ENCODE measurements at places on chromosomes 16 and 17.

GRCh38 chr17:79803997-79804855, 7.3 kb upstream of the CBX8 start:
- no peak for DNase-seq

DNA sequence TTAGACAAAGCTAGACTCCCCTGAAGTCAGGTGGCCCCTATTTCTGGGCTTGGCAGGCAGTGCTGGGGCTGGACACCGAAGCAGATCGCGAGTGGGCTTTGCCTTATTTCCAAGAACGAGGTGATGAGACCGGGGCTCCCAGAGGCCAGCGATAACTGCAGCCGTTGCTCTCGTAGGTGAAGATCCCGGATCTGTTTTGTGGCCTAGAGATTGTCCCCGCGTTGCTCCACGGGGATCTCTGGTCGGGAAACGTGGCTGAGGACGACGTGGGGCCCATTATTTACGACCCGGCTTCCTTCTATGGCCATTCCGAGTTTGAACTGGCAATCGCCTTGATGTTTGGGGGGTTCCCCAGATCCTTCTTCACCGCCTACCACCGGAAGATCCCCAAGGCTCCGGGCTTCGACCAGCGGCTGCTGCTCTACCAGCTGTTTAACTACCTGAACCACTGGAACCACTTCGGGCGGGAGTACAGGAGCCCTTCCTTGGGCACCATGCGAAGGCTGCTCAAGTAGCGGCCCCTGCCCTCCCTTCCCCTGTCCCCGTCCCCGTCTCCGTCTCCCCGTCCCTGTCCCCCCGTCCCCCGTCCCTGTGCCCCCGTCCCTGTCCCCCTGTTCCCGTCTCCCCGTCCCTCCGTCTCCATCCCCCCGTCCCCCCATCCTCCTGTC, 1.5 kb upstream of the TBCD start:
- no peak for DNase-seq

DNA sequence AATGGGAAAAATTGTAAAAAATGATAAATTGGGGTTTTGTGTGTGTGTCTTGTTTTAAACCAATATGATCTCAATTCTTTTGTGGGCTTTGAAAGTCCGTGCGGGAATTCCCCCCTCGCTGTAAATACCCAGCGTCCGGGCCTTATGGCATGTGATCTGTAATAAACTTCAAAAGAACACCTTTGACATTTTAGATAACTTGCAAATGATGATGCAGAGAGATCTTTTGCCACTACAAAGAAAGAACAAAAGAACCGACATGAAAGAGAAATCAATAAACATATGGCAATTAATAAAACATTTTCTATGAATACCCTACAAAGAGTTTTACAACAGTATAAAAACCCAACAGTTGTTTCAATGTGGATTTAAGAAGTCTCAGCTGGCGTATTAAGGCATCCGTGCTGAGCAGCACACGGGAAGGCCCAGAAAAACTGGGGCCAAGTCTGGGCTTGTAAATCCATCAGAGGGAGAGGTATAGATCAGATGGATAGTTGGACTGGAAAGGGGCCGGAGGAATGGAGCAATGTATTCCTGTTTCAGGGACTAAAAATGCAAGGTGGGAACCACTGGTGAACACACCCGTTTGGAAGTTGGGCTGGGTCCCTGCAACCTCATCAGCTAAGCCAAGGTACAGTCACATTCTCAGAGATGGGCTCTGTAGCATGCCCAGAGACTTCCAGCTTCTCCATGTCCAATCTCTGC, 115.2 kb downstream of the IRX5 start:
- DNase-seq = no peak

DNA sequence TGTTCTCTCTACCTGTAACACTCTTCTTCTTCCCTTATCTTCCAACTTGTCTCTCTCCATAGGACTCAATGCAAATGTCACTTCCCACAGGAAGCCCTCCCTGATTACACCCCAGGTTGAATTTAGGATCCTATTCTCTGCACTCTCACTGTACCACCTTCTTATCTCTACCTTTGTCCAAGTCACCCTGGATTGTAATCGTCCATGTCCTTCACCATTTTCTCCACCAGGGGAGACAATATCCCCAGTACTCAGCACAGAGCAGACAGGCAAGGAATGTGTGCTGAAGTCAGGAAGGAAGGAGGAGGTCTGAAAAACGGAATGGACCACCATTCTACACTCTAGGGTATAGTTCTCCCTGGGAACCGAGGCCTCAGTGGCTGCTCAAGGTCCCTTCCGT, 14.2 kb downstream of the C16orf82 start:
- no peak for DNase-seq

DNA sequence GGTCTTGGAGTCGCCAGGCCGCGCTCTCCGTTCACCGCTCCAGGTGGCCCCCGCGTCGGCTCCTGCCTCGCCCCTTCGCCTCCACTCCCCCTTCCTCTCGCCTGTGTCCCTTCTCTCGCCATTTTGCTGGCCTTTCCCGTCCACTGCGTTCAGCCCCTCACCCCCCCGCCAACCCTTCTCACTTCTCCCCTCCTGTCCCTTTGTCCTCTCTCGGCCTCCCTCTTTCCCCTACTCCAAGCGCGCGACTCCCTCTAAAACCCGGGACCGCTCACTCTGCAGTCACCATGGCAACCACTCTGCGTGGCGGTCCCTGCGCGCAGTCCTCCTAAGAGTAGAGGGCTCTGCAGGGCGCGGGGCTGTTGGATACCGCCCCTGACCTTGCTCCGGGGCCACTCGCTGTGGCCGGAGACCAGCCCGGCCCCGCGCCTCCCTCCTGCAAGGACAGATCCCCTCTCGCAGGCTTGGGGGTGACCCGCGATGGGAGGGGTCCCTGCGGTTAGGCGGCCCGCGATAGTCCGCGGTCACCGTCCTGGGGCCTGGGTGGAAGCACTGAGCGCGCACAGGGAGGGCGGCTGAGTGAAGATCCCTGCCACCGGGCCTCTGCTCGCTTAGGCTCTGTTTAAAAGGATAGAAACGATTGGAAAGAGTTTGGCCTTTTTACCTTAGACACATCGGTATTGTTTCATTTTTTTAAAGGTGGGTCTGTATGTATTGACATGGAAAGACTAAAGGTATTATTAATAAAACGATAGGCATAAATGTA, 454 bp downstream of the CCDC40 start:
- peak; percentile 52 for DNase-seq

DNA sequence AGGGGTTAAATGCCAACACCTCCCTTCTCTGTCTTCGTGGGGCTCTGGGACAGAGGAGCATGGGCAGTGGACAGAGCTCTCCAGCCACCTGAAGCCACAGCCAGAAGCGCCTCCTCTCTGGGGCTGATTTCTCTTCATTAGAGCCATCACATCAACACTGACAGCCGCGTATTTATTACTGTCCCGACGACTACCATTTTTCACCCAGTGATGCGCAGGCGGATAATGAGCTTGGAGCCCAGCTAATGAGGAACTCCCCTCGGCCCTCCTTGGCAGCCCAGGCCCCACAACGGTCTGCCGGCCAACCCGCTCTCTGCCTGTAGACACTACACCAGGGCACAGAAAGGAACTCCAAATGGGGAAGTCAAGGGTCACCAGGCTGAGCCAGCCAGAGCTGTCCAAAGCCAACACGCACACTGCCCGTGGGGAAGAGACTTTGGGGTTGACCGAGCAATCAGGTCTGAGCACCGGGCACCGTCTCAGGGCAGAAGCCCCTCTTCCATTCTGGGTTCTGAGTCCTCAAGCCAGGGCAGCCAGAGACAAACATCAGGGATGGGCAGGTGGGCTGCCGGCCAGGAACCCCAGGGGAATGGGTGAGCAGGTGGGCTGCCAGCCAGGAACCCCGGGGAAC, 13.2 kb downstream of the SDK2 start:
- DNase-seq = no peak

GRCh38 chr16:83797013-83797412, 10.8 kb upstream of the HSBP1 start:
- no peak for DNase-seq

GRCh38 chr17:65553009-65553645, 8.3 kb downstream of the AXIN2 start:
- no peak for DNase-seq

DNA sequence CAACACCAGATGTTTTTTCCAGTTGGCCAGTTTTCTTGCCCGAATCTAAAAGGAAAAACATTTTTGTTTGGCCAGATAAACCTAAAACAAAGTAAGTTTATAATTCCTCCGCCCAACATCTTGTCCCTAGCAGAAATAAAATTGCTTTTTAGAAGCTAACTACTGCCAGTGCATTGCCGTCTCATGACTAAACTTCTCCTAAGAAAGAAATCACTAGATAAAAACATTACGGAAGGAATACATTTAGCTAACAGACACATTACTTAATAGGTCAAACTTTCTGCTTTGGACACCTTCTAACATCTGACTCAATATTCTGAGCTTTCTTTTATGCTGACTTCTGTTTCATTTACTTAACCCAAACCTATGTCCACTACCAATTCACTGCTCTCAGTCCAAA, 36.2 kb downstream of the FBXL20 start:
- DNase-seq = no peak

DNA sequence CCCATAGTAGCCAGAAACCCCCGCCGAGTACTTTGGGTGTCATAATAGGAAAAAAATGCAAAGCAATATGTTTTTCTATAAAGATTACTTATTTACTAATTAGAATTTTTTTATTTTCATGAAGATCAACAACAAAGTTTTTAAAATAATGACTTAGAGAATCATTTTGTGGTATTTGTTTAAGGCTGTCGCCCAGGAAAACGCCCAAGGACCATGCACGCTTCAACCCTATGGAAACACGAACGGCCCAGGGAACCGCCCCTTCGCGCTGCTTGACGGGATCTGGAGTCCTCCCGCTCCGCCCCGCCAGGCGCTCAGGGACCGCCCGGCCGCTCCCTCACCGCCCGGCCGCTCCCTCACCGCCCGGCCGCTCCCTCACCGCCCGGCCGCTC, 408 bp upstream of the KPNA2 start:
- DNase-seq = peak; percentile 82

DNA sequence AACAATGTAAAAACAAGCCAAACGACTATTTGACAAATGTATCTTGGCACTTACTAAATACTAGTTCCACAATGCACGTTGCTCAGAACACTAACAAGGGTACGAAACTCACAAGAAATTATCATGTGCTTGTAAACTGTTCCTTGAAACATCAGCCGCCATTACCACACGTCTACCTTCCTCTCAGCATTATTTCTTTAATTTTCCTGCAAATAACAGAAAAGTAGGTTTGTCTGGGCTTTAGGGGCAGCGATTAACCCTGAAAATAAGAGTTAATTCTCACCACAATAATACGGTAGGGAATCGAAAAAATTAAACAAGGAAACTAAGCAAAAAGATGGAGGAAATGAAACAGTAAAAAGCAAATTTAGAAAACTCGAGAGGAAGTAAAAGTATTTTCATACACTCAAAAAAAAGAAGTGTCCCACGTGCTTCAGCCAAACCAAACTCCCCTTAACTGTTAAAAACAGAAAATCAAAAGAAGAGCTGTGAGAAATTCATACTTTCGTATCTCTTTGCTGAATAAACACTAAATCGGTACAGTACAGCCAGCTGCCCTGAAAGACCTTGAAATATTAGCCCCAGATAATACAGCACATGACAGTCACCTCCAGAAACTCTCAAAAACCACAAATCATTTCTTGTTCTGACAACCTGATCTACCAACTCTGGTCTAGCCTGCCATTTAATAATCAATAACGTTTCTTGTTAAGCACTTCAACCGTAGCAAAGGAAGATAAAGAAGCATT, 1.2 kb downstream of the ARHGAP17 start:
- no peak for DNase-seq

GRCh38 chr17:37234106-37234505, 141.7 kb upstream of the C17orf78 start:
- DNase-seq = no peak

GRCh38 chr17:72534265-72534664, 413.4 kb downstream of the SOX9 start:
- DNase-seq = no peak

DNA sequence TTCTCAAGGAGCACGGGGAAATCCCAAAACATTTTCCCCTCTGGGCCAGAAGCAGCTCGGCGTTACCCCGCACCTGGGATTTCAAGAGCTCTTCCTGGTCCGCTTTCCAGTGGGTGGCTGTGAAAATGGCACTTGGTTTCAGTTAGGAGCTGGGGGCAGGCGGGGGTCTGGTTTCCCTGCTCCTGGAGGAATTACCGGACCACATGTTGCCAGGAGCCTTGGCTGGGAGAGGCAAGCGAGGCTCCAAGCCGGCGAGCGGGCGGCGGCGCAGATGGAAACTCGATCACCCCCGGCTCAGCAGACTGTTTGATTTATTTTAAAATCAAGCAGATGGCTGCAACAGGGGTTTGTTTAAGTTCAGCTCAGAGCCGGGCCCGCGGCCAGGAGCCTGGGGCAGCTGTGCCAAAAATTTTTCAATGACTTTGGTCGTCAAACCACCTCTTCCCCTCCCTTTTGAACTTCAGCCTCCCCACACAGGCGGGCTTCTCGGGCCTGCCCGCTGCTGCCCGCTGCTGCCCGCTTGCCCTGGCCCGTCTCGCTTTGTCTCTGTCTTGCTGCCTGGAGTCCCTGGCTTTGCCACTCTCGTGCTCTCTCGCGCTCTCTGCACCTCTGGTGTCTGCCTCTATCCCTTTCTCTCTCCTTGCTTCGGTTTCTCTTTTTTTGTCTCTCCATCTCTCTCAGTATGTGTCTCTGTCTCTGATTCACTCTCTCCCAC, 108.0 kb upstream of the CIBAR2 start:
- DNase-seq = no peak

DNA sequence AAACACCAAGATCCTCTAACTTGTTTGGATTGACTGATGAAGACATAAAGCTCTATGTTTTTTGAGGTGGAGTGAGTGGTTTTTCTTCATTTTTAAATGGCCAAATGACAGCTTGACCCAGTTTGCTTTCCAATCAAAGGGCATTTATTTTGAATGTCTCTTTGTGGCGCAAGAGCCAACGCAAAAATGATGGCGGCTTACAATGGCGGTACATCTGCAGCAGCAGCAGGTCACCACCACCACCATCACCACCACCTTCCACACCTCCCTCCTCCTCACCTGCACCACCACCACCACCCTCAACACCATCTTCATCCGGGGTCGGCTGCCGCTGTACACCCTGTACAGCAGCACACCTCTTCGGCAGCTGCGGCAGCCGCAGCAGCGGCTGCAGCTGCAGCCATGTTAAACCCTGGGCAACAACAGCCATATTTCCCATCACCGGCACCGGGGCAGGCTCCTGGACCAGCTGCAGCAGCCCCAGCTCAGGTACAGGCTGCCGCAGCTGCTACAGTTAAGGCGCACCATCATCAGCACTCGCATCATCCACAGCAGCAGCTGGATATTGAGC, 329 bp downstream of the NLK start:
- no peak for DNase-seq
